ENCODE measurements at places on chromosomes 4 and X.

DNA sequence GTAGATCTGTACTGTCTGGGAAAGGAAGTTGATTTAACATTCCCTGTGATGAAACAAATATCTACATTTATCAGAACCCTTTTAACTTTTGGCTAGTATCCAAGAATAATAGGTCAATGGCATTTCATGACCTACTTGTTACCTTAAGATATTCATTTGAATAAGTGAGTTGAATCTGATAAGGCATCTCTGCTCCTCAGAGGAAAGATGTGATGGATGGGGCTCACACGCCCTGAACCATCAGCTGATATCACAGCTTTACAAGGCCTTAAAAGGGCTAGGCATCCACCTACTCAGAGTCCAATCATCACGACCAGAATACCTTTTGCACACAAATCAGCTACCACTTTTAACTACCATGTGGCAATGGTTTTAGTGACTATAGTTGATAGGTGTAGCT, 90.2 kb upstream of the PDLIM3 start:
- no peak for DNase-seq

- DNase-seq = no peak
Observed at GRCh38 chr4:104446431-104447278, 48.0 kb downstream of the CXXC4 start.

DNA sequence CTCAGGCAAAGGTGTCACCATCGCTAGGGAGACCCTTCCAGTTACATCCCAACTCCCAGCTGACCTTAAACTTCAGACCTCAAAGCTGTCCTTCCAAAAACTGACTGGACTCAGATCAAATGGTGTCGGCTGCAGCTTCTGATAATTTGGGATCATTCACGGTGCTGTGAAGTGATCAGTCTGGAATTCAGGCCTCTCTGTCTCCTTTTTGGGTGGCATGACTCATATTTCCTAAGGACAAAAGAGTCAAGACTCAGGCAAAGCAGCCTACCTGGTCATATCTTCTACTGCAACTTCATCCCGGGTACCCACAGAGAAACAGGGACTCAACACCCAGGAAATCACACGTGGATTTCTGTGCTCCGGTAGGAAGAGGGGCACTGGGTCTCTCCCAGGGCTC, 87.6 kb downstream of the SORCS2 start:
- no peak for DNase-seq

- peak; percentile 46 for DNase-seq
Observed at GRCh38 chrX:154734061-154734781, 16.7 kb downstream of the GAB3 start.

- DNase-seq = no peak
Observed at GRCh38 chr4:138242834-138243156, 646 bp upstream of the SLC7A11 start.
